AG08395 (cell line): ENCODE measurements at places on chromosomes 2 and 18.
A peak's percentile ranks its signal among the peaks of the same experiment; 100 is the strongest.

DNA sequence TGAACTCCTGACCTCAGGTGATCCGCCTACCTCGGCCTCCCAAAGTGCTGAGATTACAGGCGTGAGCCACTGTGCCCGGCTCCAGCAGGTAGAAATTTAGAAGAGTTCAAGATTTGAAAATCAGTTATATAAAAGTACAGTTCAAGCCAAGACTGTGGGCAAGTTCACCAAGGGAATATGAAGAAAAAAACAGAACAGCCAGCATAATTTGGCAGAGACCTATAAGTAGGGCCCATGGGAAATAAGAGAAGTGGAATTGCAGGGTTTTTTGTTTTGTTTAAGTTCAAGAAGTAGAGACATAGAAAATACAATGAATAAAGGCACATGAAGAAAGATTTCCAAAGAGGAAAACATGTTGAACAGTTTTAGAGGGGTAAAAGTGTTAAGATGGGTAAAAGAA is 57.9 kb downstream of the BAZ2B start:
- DNase-seq, result no peak

DNA sequence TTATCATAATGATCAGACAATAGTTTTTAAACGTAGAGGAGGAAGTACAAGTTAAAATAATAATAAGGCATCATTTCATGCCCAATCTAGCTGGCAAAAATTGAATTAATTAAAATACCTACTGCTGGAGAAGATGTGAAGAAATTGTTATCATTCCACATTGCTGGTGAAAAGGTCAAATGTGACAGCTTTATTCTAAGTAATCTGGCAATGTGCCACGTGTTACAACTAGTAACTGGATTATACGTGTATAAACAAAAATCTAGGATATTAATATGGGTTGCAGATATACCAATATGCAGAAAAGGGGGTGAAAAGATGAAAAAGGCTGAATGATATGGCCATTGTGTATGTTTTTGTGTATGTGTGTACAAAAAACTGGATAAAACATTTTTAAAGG is 32.4 kb downstream of the SMAD2 start:
- no peak for DNase-seq

- DNase-seq, result peak; percentile 31
Measured at GRCh38 chr2:60213865-60214625, 339.4 kb downstream of the BCL11A start.

GRCh38 chr2:241110607-241111439 is 8.7 kb upstream of the MTERF4 start:
- DNase-seq, result no peak

DNA sequence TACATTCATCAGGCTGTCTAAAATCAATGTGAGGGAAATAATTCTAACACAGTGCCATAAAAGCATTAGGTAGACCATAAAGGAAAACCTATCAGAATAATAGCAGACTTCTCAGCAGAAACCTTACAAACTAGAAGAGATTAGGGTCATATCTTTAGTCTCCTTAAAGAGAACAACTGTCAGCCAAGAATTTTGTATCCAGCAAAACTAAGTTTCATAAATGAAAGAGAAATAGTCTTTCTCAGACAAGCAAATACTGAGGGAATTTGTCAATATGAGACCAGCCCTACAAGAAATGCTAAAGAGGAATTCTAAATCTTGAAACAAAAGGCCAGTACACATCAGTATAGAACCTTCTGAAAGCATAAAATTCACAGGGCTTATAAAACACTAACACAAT is 482.0 kb downstream of the SATB2 start:
- DNase-seq, result no peak

- no peak for DNase-seq
Measured at GRCh38 chr2:25421289-25421688, 79.6 kb upstream of the DNMT3A start.

GRCh38 chr2:127985735-127986134 is 42.1 kb downstream of the SAP130 start:
- no peak for DNase-seq

DNA sequence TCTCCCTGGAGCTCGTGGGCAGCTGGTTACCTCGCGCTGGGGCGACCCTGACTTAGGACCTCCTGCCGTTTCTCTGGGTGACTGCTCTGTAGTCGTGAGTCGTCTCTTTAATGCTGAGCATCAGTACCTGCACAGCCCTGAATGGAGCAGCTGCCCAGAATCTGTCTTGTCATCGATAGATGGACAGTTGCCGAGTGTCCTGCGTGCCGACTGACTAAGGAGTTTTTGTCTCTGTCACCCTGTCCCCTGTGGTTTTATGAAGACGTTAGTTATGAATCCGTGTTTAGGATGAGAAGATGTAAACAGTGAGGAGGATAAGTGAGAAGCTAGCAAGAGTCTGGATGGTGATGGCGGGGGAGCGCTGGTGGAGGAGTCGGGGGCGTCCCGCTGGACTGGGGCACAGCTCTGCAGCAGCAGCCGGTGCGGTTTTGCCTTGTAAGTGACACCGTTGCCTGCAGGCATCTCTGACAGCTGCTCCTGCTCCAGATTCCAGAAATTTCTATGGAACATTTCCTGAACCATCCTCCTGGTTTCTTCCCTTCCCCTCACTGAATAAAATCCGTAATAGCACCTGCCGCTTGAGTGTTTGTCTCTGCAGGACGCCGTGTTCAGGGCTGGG is 13.3 kb downstream of the AGAP1 start:
- no peak for DNase-seq

- no peak for DNase-seq
Measured at GRCh38 chr2:161124201-161124600, 36.0 kb upstream of the TANK start.

- no peak for DNase-seq
Measured at GRCh38 chr2:124908411-124908810, 883.3 kb downstream of the CNTNAP5 start.

GRCh38 chr2:195470622-195471021 is 186.4 kb upstream of the SLC39A10 start:
- no peak for DNase-seq

GRCh38 chr2:79129804-79130203 is 9.5 kb downstream of the REG1A start:
- DNase-seq, result no peak

GRCh38 chr18:25261768-25262167 is 90.2 kb downstream of the ZNF521 start:
- DNase-seq, result no peak

- DNase-seq, result no peak
Measured at GRCh38 chr2:152198499-152198898, 22.9 kb upstream of the STAM2 start.

DNA sequence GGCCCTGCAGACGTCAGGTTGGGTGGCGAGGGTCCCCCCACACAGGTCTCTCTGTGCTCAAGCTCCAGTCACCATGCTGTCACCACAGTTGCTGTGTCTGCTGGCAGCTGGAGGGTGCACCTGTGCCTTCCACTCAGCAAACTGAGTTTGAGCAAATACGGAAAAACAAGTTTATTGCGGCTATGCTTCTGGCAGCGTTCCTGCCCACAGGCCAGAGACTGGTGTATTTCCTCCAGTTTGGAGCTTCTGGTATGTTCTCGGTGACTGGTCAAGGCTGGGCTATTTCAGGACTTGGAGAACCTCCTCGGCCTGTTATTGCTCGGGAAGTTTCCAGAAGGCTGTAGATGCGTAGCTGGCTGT is 132.6 kb downstream of the SEPTIN10 start:
- no peak for DNase-seq

GRCh38 chr2:85790499-85791188 is 36.9 kb downstream of the ATOH8 start:
- no peak for DNase-seq

DNA sequence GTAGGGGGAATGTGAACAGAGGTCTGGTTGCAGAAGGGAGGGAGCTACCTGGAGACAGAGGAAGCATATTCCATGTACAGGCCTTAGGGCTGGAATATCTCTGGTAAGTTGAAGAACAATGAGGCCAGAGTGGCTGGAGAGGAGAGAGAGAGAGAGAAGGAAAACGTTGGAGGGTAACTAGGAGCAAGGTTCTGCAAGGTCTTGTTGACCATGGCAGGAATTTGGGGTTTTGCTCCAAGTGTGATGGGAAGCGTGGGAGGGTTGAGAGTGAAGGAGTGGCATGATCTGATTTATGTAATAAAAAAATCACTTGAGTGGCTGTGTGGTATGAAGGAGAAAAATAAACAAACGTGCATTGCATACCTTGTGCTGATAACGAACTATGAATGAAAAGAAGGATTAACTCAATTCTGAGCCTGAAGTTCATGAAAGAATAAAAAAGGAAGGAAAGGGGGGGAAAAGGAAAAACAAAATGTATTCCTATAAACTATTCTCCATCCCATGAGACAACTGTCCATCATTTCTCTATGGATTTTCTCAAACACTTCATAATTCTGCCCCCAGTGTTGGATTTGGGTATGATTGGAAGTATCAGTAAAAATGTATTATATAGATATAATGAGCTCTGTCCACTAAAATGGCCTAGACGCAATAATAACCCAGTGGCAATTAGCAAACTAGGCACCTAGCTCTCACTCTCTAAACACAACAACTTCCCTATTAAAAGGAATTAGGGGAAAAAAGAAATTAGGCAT is 59.7 kb upstream of the PMAIP1 start:
- DNase-seq, result no peak

- no peak for DNase-seq
Measured at GRCh38 chr2:88852753-88853402, 161.4 kb downstream of the RPIA start.

- peak; percentile 66 for DNase-seq
Measured at GRCh38 chr2:27264753-27265535, 2.1 kb upstream of the SLC30A3 start.

- no peak for DNase-seq
Measured at GRCh38 chr2:111041398-111042202, 79.1 kb upstream of the BCL2L11 start.

GRCh38 chr18:40672590-40672989 is 1282.4 kb upstream of the PIK3C3 start:
- no peak for DNase-seq

GRCh38 chr2:200765139-200765951 is 46.4 kb upstream of the BZW1 start:
- peak; percentile 69 for DNase-seq
